ENCODE measurements at places on chromosomes 2 and 18.

GRCh38 chr18:24459772-24460171 lies 665 bp upstream of the HRH4 start:
- no peak for DNase-seq

- no peak for DNase-seq
These were observed 9.9 kb upstream of the GAREM1 start for GRCh38 chr18:32480581-32480980.

GRCh38 chr2:2270808-2271415 lies 60.2 kb downstream of the MYT1L start:
- no peak for DNase-seq

- DNase-seq = no peak
These were observed 1.8 kb downstream of the GPD2 start for GRCh38 chr2:156437931-156438410.

GRCh38 chr2:223451-223850 lies 40.4 kb downstream of the SH3YL1 start:
- DNase-seq = no peak

GRCh38 chr2:58614219-58614618 lies 373.1 kb upstream of the FANCL start:
- DNase-seq = no peak

DNA sequence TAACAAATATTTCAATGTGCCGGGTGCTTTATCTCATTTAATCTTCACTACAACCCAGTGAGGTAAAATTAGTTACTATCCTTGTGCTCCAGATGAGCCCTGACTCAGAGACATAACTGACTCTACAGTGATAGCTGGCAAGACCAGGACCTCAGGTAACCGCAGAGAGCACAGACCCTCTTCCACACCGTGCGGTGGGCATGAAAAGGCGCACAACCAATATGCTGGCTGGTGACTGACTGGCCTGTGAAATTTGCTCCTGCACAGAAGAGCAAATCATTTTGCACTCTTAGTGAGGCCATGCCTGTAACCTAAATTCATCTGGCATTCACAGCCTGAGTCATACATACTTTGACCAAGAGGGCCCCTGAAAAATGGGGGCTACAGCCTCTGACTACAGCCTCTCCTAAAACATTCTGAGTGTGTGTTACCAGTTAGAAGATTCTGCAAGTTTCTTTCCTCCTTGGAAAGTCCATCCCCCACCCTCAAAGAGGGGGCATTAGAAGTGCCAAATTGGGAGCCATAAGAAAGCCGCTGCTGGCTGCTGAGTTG lies 22.4 kb upstream of the MSGN1 start:
- DNase-seq = no peak

DNA sequence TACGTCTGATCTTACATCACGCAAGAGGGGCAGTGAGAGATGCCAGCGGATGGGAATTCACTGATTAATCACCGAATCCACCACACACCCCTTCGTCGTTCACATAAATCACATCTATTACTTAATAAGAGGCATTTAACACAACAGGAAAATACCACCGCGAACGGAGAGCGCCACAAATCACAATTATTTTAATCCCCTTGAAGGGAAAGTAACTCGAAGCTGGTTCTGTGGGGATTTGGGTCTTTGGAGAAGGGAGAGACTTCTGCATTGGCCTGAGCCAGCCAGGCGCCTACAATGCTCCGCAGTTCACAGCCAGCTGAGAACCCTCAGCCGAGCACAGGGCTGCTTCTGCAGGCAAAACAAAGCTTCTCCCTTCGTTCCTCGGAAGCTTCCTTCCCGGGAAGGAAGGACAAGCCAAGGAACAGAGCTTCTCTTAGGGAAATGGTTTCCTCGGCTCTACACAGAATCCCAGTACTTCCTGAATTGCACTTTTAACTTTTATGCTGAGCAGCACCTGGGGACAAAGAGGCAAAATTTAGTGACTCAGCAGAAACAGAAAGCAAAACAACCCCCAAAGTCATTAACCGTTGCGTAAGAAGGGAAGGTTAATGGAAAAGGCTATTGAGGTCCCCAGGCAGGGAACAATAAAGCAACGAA lies at the start of gene LRP1B:
LRP1B (minus strand) TSS at position 7 of the 660 bp plus-strand sequence. CDS start 287 bp downstream, outside the sequence.
- peak; percentile 1 for DNase-seq

All from GM06990 (cell line).